Ecto neural progenitor cell (in vitro differentiated cells): ENCODE measurements at places on chromosomes 12 and 14.

DNA sequence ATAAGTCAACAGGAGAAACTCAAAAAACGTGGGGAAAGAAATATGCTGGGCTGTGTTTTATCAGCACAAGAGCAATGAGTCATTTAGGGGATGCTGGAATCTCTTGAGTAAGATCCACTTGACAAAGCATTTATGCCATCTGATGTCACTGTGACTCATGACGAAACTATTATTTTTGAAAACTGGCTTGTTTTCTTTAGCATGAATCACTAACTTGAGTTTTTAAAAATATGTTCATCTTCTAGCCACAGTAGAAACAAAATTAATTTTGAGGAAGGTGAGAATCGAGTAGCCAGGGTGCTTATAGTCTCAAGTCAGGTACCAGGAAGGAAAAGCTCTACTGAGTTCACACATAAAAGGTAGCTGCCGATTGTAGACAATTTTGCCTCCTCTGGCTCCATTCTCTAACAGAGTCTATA lies 456.2 kb upstream of the MGAT4C start:
- DNase-seq, result no peak

GRCh38 chr14:75705014-75705413 lies 44.0 kb downstream of the TTLL5 start:
- no peak for DNase-seq

- DNase-seq, result no peak
Measured at GRCh38 chr12:60501124-60501729, 905.4 kb downstream of the SLC16A7 start.

GRCh38 chr14:64695071-64695470 lies 9.2 kb upstream of the PLEKHG3 start:
- no peak for DNase-seq

GRCh38 chr12:4210183-4210582 lies 63.4 kb upstream of the CCND2 start:
- DNase-seq, result no peak

- no peak for DNase-seq
Measured at GRCh38 chr14:63918411-63918810, 65.6 kb downstream of the SYNE2 start.

GRCh38 chr12:73277971-73278370 lies 1005.8 kb downstream of the TRHDE start:
- no peak for DNase-seq

GRCh38 chr12:120928864-120929652 lies 24.9 kb upstream of the SPPL3 start:
- DNase-seq, result no peak

DNA sequence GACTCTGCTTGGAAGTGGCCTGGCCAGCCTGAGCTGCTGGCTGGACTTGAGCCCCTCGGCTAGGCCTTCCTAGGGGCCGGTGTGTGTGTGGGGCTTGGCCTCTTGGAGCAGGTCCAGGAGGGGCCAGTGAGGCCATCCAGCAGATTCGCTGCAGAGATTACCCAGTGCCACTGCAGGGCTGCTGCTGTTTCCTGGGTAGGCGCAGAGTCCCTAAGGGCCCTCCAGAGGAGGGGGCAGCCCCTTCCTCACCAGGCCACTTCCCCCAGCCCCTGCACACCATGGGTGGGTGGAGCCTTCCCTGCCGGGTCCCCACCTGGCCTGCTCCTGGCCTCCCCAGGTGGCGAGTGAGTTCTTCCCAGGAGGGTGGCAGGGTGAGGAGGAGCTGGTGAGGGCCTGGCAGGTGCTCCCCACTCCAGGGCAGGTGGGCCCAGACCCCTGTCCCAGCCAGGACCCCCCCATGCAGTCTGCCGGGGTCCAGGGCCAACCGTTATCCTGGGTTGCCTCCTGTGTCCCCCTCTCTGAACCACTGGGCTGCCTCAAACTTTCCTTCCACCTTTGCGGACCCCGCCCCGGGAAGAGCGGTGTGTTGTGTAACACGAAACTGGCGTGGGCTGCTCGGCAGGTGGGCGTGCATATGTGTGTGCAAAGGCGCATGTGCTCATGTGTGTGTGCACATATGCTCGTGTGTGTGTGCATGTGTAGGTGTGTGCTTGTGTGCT lies 25.1 kb downstream of the ASPG start:
- DNase-seq, result peak; percentile 45
